Activated T-cell treated with anti-CD3 and anti-CD28 coated beads, Interleukin-2, amount 50 U/mL, for 48 hours (primary cell): ENCODE measurements at places on chromosomes 2 and 18.

GRCh38 chr2:172335736-172336135 lies 91.7 kb upstream of the ITGA6 start:
- DNase-seq, result no peak

DNA sequence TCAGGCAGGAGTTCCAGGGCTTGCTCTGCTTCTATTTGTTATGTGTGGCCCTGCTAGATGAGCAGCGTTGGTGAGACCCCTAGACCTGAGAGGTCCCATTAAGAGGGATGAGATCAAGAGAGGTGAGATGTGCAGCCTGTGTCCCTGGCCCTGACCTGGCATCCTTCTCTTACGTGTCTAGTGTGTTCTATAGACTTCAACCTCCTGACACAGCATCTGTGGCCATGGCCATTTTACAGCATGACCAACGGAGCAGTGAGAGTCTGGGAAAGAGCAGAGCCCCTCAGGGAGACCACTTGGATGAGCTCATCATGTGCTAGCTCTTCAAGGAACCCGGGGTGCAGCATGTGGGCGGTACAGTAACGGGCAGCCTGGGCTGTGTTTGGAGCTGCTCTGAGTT lies 32.7 kb upstream of the ASPRV1 start:
- no peak for DNase-seq

GRCh38 chr2:152380261-152381055 lies 45.5 kb downstream of the FMNL2 start:
- no peak for DNase-seq

DNA sequence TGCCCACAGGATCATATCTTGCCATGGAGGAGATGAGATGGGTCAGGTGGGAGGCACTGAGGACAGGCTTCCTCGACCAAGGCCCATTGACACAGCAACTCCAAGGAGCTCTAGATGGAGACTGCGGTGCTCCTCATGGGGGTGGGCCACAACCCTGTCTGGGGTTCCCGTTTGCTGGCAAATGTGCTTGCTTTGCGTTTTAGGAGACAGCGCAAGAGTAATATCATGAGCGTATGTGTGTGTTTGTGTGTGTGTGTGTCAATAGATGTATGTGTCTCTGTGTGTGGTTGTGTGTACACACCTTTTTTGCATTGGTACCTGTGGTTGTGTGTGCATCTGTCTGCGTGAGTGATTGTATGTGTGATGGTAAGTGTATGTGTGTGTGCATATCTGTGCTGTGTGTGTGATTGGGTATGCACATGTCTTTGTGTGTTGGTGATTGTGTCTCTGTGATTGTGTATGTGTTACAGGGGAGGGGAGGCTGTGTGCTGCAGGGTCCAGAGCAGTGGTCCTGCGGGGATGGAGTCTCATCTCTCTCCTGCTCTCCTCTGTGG lies 4.4 kb downstream of the FBLN7 start:
- no peak for DNase-seq

DNA sequence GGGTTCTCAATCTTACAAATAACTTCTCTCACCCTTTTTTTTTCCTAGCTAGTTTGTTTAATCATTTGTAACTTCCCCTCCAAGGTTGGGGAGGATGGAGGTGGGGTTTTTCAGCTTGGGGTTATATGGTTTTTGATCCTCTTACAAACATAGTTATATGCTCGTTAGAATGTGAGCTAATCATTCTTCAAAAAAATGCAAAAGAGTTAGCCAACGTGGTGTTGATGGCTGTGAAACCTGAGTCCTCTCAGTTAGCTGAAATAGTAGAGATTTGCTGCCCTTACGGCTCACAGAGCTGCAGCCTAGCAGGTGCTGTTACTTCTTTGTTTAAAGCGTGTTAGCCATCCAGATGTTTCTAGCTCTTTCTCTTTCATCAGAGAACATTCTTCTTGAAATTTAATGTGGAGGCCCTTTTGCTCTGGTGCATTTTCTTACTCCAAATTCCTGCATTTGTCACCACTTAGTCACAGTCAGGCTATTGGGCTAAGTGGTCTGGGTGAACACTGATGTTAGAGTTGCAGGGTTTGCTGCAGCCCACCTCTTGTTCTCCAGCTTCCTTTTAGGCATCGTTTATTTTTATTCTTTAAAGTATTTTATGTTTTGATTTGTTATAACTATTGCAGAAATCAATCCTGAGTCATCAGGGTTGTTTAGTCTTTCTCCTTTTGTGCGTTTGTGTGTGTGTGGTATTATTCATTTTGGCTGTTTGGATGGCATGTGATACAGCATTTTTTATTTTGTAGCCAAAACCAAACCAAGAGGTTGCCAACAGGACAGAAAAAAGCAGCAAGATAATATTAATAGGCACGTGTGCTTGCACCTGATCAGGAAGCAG lies 41.1 kb downstream of the LIMS1 start:
- no peak for DNase-seq

- DNase-seq, result no peak
Measured at GRCh38 chr18:77049938-77050337, 82.6 kb downstream of the MBP start.

GRCh38 chr2:105509269-105510086 lies 110.6 kb upstream of the FHL2 start:
- no peak for DNase-seq

DNA sequence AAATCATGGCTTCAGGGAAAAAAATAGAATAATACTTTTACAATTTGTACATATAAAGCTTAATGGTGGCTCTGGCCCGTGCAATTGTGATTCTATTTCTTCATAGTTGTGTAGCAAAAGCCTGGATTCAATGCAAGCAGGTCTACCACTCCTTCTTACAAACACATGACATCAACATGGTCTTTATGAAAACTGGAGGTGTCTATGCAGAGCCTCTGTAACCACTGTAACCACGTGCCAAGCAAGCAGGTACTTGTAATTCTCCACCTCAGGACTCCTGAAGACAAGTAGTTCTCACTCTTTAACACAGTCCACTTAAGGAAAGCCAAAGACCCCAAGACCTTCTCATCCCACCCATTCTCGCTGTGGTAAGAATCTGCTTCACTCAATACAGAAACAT lies 62.6 kb downstream of the METTL4 start:
- DNase-seq, result no peak

GRCh38 chr2:100413571-100413970 lies 3.9 kb downstream of the CHST10 start:
- no peak for DNase-seq

DNA sequence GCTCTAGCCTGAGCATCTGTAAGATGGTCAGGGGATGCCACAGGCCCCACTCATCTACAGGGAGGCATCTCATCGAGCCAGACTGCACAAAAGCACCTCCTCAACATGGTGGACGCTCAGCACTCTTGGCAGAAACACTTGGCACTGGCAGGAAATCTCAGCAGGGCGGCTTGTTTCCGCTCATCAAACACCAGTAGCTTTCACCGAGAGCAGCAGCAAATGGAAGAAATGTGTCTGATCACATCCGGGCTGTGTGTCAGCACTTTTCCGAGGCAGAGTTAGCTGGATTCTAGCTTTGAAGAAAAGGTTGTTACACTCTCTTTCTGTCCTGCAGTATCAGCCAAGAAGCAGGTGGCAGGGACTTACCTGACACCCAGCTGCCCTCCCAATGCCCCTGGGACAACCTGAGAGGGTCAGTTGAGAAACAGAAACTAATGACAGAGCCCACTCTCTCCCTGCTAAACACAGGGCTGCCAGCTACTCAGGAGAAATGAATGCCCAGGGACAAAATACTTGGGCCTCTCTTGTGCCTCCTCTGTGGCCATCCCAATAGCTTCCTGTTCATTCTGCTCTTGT lies 68.9 kb upstream of the FZD7 start:
- peak; percentile 23 for DNase-seq

GRCh38 chr2:159251296-159252173 lies 35.0 kb downstream of the WDSUB1 start:
- DNase-seq, result no peak

DNA sequence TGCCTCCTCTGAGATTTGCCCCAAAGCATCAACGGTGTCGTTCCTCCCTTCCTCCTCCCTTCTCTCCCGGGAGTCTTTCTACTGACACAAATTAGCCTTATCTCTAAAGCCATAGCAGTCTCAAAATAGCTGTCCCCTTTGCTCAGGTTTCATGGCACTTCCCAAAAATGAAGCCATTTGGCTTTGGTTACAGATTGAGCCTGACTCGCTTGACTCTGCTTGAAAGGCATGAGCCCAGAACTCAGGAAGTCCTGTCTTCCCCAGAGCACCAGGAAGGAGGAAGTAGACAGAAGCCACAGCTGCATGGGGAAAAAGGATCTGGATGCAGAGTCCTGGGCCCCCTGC lies 234.4 kb upstream of the RGPD4 start:
- DNase-seq, result no peak

- DNase-seq, result no peak
Measured at GRCh38 chr2:203590496-203590895, 55.4 kb upstream of the RAPH1 start.

GRCh38 chr2:110771547-110772382 lies 39.4 kb downstream of the ACOXL start:
- DNase-seq, result no peak

DNA sequence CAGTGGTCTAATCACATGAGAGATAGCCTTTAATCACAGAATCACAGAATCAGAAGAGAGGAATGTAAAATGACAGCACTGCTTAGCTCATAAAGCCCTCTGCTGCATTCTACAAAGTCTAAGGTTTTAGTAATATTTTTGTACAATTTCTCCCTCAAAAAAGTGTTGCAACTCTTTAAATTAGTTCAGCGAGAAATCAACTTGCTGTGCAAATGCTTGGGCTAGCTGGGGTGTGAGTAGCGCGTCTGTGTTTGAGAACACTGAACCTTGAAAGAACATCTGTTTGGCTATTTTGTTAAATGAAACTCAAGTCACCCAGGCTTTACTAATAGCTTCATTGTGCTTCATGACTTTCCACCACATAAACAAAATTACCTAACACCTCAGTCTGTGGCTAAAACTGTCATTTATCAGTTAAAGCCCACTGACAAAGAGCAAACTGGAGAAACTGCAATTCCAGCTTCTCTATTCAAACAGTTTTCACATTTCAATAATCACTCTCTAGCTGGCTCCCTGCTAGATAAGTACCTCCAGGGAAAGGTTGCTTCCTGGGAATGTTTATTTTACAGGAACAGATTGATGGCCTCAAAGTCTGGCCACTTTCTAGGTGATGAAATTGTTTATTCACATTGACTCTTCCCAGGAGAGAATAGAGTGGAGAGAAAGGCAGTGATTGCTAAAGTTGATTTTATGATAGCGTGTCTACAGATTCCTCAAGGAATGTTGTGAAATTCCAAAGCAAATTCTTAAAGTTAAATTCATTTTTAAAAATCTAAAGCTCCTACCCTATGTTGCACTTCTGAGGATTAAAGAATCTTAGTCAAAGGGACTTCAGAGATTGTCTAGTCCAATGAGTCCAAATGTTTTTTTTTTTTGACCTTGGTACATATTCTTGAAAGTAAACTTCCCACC lies 36.0 kb upstream of the STAT1 start:
- no peak for DNase-seq

- no peak for DNase-seq
Measured at GRCh38 chr2:160472839-160473251, 20.8 kb downstream of the RBMS1 start.

- DNase-seq, result no peak
Measured at GRCh38 chr2:44126106-44126797, 42.4 kb upstream of the PPM1B start.

GRCh38 chr2:99572373-99573164 lies 82.8 kb upstream of the REV1 start:
- DNase-seq, result no peak

- DNase-seq, result no peak
Measured at GRCh38 chr2:23524261-23524706, 139.3 kb downstream of the KLHL29 start.

- DNase-seq, result no peak
Measured at GRCh38 chr2:31728406-31729064, 147.8 kb upstream of the SRD5A2 start.

- DNase-seq, result no peak
Measured at GRCh38 chr18:79406708-79407107, 11.0 kb downstream of the NFATC1 start.

DNA sequence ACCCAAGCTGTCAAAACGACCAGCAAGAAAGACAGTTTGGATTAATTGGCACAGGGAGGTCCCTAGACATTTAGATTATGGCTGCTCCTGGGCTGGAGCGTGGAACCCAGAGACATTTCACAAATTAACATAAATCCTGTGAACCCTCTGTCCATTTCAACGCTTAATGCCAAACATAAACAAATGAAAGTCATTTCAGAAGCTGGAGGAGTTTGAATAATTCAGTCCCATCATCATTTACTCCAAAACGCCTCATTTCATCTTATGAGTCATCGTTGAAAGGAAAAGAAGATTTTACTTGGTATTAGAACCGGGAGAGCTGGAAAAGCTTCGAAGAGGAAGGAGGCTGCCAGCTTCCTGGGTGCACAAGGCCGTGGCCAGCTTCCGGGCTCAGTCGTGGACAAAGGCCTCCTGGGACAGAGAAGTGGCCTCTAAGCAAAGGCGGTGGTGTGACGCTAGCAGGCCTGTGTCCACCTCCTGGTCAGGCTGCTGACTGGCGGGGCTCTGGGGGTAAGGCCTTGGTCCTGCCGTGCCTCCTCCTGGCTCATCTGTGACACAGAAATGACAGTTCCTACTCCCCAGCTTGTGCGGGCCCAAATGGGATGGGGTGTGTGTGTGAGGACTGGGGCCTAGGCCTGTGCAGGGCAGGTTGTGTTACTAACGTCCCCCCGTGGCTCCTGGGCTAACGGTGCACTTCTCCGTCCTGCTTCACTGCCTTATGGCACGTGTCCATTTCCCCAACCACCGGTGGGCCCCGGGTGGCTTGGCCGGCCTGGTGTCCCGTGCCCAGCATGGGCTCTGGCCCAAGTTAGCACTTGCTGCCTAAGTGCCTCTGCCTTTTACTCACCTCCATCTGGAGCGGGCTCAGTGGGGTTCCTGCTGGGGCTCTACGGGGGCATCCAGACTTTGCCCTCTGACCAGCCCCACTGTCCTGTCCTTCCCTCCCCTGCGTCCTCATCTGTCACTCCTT lies 71.6 kb downstream of the RRM2 start:
- no peak for DNase-seq
